Stimulated activated CD8-positive, alpha-beta memory T cell treated with anti-CD3 and anti-CD28 coated beads, Interleukin-12 subunit alpha, Interleukin-12 subunit beta, amount 100 ng/mL, for 1 hour (primary cell): ENCODE measurements at places on chromosomes 7 and 10.

DNA sequence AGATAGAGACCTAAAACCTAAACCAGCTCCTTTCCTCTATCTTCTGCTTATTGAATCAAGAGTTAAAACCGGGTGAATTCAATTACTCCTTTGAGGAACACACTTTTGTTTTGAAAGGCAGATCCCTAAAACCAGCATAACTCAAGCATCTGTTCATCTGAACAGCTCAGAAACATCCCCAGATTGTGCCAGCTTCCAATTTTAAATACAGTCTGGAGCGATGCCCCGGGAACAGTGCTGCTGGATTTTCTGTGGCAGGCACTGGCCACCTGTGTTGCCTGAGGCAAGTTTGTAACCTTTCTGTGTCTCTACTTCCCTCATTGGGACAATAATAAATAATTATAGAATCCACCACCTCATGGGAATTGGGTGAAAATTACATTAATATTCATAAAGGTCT is 281.4 kb upstream of the NFE2L3 start:
- no peak for DNase-seq

- DNase-seq: no peak
Observed at GRCh38 chr7:116598861-116599260, 73.1 kb upstream of the MET start.

- DNase-seq: no peak
Observed at GRCh38 chr10:106958589-106959361, 205.7 kb downstream of the SORCS1 start.

DNA sequence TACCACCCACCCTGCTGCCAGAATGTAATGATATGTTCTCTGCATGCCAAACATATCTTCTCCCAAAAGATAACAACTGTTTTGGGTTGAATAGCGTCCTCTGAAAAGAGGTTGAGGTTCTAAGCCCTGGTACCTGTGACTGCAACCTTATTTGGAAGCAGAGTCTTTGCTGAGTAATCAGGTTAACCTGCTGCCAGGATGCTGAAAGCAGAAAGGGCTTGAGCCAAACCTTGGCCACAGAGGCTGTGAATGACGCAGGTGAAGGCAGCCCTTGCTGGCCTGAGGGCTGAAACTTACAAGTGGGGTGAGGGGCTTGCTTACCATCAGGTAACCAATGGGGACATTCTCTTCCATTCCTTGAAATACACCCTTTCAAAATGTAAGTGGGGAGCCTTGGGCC is 151.8 kb upstream of the RHEB start:
- no peak for DNase-seq

- no peak for DNase-seq
Observed at GRCh38 chr10:94193466-94193924, 169.2 kb downstream of the NOC3L start.

DNA sequence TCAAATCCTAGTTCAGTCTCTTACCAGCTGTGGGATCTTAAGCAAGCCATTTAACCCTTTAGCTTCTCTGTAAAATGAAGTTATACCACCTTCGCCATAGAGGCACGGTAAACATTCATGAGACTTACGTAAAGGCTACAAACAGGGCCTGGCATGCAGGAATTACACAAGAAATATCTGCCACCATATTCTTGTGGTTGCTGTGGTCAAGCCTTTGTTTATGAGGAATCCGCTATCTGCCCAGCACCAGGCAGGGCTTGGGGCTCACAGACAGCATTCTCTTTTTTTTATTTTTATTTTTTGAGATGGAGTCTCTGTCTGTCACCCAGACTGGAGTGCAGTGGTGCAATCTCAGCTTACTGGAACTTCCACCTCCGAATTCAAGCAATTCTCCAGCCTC is 9.9 kb downstream of the AIFM2 start:
- no peak for DNase-seq
